CD4-positive, alpha-beta T cell (primary cell): ENCODE measurements at places on chromosomes 2 and 18. TPM values are rescaled to one million over a fixed set of nuclear protein-coding genes. Genes with fewer than 3 reads are reported as not detected.
A peak's percentile ranks its signal among the peaks of the same experiment; 100 is the strongest.

DNA sequence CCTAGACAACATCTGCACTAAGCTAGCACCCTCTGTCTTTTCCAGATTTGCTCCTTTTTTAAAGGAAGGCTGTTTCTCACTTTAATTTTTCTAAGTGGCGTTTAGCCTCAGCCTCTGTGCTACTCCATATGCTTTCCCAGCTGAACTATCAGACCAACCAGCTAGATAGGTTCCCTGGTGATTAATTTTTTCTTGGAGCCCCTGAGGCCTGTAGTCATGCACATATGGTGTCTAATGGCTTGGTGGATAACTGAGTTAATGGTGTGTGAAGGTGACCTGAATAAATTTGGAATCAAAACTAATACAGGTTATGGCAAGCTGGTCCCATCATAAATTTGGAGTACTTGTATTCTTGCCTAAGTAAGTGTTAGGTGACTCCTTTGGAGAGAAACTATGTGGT, 135.5 kb downstream of the MGAT5 start:
- no peak overlapping the region for H3K27ac ChIP-seq
- no peak for DNase-seq
- H3K4me1 ChIP-seq: peaks cover 14% of the 10 kb centered on the region
- H3K36me3 ChIP-seq: peaks cover 6% of the 10 kb centered on the region
- no peak overlapping the region for H3K4me3 ChIP-seq
- no peaks in the 10 kb centered on the region for H3K27me3 ChIP-seq

DNA sequence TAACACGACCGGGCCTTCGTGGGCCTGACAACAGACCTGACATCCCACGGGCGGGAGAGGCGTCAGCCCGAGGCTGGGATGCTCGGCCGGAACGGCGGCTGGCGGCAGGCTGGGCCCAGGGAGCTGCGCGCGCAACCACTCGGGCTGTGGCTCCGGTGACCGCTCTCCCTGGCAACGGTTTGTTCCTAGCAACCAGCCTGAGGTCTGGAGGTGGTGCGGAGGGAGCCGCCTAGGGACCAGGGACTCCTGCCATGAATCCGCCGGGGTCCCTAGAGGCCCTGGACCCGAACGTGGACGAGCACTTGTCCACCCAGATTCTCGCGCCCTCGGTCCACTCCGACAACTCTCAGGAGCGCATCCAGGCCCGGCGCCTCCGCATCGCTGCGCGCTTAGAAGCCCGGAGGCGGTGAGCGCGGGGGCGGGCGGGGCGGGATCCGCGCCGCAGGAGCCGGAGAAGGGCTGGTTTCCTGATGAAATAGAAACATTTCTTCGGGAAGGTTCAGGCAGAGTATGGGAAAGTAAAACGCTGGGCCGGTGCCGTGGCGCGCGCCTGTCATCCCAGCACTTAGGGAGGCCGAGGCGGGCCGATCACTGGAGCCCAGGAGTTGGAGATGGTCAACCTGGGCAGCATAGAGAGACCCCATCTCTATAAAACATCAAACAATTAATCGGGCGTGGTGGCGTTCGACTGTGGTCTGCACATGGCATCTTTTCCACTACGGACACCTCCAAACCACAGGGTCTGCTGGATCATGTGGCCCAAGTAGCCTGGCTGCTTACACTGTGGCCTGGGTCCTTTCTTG, at the start of gene DRC1:
TSS of gene DRC1 (plus strand) at position 182 of the 803 bp plus-strand sequence. CDS start at position 252, 70 bp downstream.
- no peaks in the 10 kb centered on the region for H3K36me3 ChIP-seq
- DNase-seq: no peak
- H3K4me3 ChIP-seq: no peak within 1 kb of the TSS
- H3K4me1 ChIP-seq: peaks cover 7% of the 10 kb centered on the region

GRCh38 chr2:48356701-48357325, 173.1 kb upstream of the STON1 start:
- peak; percentile 81 for DNase-seq
- H3K36me3 ChIP-seq: peaks cover 2% of the 10 kb centered on the region
- peaks cover 31% of the 10 kb centered on the region for H3K4me1 ChIP-seq

Gene ALLC
- total RNA-seq: not detected

DNA sequence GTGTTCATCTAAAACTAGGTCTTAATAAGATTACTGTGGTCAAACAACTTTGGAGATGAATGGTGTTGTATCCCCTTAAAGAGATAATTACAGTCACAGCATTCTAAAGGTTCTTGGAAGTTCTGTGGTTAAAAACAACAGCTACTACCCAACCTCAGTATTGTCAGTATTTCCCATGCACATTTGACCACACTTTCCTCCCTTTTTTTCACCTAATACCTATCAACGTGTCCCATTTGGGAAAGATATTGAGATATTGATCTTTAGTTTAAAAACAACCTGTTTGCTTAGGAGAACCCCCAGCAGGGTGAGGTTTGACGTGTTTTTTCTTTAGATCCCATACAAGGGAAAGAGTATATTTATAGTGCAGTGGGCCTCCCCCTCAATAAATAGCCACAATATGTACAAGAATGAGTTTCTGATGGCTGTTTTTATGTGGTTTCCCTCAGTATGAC, 65.6 kb downstream of the WDR7 start:
- no peaks in the 10 kb centered on the region for H3K27me3 ChIP-seq
- no peak overlapping the region for H3K4me3 ChIP-seq
- no peak for DNase-seq
- no peaks in the 10 kb centered on the region for H3K4me1 ChIP-seq

DNA sequence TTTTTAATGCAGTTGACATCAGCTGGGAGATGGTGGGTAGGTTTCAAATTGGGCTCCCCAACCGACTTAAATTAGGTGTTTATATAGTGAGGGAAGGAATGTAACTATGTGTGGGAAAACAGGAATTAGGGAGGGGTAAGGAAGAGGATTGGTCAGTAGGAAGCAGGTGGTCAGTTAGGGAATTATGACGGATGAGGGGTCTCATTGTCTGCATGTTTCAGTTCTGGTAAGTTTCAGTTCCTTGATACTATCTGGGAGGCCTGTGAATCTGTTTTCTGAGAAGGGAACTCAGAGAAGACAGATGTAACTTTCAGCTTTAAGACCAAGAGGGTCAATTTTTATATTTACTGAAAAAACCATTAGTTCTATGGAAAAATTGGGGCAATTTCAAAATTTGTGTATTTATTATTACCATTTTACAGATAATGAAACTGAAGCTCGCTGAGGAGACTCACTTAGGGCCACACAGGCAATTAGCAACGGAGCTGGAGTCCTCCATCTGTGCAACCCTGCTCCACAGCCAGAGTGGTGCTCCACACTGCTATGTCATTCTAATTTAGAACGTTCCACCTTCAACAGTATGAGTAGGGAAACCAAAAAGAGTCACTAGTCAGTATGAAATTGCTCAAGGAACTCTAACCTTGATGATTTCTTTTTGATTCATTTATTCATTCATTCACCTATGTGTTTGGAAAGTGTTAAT, 36.0 kb upstream of the CCDC195 start:
- no peaks in the 10 kb centered on the region for H3K4me1 ChIP-seq
- no peaks in the 10 kb centered on the region for H3K36me3 ChIP-seq
- H3K4me3 ChIP-seq: no peak overlapping the region
- DNase-seq: no peak
- H3K27me3 ChIP-seq: no peaks in the 10 kb centered on the region

- H3K27ac ChIP-seq: no peak overlapping the region
- peak overlapping the region; percentile 21 for H3K4me3 ChIP-seq
- H3K36me3 ChIP-seq: no peaks in the 10 kb centered on the region
- H3K4me1 ChIP-seq: peaks cover 18% of the 10 kb centered on the region
Measured at GRCh38 chr2:168210216-168210894, 37.0 kb downstream of the STK39 start.

DNA sequence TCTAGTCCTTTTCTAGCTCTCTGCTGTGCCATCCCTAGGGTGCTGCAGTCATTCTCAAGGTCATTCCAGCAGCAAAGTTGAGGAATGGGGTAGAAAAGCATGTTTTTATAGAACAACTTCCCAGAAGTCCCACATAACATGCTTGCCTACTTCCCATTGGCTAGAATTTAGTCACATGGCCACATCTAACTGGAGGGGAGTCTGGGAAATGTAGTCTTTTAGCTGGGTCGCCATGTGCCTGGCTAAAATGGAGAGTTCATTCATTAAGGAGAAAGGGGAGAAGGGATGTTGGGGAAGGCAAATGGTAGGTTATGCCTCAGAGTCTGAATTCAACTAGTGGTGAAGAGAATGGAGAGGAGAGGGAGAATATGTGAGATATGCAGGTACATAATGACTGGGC, 85.7 kb downstream of the SLC4A3 start:
- H3K4me3 ChIP-seq: no peak overlapping the region

DNA sequence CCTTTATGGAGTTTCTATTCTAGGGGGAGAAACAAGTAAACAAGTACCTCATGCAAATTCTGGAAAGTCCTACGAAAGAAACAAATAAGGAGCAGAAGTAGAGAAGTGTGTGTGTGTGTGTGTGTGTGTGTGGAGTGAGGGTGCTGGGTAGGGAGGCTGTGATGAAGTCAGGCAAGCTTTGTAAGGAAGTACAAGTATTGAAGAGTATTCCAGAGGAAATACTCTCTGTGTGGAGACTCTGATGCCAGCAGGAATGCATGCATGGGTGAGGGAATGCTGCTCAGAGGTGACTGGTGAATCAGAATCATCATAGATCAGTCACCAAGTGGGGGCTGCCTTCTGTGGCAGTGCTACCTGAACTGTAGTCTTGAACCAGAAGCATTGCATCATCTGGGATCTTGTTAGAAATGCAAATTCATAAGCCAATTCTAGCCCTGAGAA, 34.5 kb downstream of the SLC4A3 start:
- H3K27me3 ChIP-seq: peaks cover 12% of the 10 kb centered on the region
- H3K4me3 ChIP-seq: no peak overlapping the region
- no peaks in the 10 kb centered on the region for H3K4me1 ChIP-seq
- no peak overlapping the region for H3K27ac ChIP-seq
- DNase-seq: no peak

Gene CDH2
- not detected for total RNA-seq

DNA sequence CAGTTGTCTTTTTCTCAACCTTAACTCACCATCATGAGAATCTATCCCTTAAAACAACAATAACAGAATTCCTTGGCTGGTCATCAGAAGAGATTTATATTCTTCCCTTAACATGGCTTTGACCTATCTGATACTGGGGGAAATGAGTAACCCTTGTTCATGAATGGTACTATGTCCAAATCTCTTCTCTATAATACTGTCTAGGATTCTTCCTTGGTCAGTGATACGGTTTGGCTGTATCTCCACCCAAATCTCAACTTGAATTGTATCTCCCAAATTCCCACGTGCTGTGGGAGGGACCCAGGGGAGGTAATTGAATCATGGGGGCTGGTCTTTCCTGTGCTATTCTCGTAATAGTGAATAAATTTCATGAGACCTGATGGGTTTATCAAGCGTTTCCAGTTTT, 282.0 kb upstream of the SIX2 start:
- DNase-seq: no peak
- no peaks in the 10 kb centered on the region for H3K27me3 ChIP-seq
- H3K4me3 ChIP-seq: no peak overlapping the region
- H3K4me1 ChIP-seq: no peaks in the 10 kb centered on the region
- H3K36me3 ChIP-seq: no peaks in the 10 kb centered on the region
